ENCODE measurements at places on chromosomes 16 and 17.

DNA sequence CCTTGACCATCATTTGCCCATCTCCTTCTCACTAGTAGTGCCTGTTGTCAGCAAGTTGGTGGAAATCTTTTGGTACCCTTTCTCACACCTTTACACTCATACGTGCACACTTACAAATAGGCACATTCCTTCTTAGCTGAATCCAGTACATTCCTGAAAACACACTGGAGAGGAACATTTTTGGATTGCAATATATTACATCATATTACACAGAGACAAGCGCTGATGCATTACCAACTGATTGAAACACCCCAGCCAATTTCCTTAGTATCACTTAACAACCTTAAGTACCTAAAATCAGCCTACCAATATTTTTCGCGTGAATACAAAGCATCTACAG lies 64.1 kb downstream of the PLCG2 start:
- DNase-seq, result no peak

DNA sequence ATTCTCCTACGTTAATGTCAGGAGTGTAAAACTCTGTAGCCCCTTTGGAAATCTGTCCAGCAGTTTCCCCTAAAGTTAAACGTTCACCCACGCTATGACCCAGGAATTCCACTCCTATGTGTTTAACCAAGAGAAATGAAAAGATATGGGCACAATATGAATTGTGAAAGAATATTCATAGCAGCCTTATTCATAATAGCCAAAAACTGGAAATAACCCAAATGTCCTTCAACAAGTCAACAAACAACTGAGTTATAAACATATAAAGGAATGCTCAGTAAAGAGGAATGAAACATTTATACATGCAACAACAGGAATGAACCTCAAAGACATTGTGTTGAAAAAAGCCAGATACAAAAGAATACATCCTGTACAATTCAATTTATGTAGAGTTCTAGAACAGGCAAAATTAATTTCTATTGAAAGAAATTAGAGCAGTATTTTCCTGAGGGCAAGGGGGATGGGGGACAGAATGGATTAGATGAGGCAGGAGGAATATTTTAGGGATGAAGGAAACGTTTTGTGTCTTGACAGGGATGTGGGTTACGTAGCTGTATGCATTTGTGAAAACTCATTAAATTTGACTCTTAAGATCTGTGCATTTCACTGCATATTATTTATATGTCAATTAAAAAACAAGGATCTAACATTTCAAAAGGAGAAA lies 286.7 kb upstream of the CDH5 start:
- DNase-seq, result no peak

GRCh38 chr16:48500981-48501380 lies 109.0 kb downstream of the N4BP1 start:
- DNase-seq, result no peak

- DNase-seq, result no peak
Observed at GRCh38 chr17:67046398-67046797, 2.0 kb downstream of the CACNG1 start.

- DNase-seq, result no peak
Observed at GRCh38 chr17:66661411-66662256, 173.3 kb upstream of the CACNG5 start.

DNA sequence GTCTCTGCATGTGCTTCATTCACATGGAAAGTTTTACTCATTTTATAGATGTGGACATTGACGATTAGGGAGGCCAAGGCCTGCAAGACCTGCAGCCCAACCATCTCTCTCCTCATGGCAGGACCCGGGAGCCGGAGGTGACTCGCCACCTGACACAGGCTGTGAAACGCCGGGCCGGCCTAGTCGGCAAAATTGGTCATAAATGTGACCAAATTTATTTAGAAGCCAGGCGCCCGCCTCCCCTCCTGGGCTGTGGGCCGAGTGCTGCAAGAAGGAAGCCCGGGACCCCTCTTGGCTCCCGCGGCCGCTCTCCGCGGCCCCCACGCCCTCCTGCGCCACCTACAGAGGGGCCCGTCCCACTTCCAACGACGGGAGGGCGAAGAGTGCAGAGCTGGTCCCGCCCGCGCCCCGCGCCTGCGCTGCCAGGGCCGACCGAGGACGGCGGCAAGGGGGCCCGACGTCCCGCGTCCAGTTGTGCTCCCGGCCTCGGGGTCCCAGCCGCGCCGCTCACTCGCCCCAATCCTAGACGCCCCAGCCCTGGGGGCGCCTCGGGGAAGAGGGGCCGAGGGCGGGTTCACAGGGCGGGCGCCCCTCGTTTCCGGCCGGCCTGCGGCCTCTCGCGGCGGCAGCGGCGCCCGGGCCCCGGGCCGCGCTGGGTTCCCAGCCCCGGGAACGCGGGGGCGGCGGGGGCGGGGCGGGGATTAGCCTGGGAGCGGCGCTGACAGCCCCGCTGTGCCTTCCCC lies 47.5 kb downstream of the WNT3 start:
- DNase-seq, result no peak

DNA sequence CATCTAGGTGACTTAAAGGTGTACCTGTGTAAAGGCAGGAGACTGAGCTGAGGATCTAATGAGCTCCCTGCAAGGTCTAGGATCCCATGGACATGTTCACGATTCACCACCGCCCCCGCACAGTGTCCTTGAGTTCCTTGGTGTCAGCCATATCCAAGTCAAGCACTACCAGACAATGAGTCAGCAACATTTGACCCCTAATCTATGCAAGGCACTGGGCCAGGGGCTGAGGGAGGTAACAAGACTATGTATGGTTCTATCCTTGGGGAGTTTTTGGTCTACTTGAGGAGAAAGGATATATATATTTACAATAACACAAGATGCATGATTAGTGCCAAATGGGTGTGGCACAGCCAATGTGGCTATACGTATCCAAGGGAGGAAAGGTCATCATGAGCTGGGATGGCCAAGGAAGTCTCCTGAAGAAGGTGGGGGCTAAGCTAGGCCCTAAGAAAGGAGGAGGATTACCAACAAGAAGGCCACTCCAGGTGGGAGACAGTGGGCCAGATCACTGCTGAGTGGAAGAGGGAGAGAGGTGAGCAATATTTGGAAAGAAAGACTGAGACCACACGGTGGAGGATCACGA lies 35.0 kb downstream of the ITGB3 start:
- DNase-seq, result no peak

GRCh38 chr16:19645557-19645981 lies 72.5 kb downstream of the KNOP1 start:
- DNase-seq, result no peak

GRCh38 chr16:22681554-22682291 lies 132.2 kb upstream of the HS3ST2 start:
- no peak for DNase-seq

GRCh38 chr16:87538160-87538559 lies 45.3 kb upstream of the ZCCHC14 start:
- no peak for DNase-seq

- no peak for DNase-seq
Observed at GRCh38 chr16:23013484-23013883, 135.8 kb downstream of the USP31 start.

All from NCI-H187 treated with DMSO at 0.1 percent for 48 hours (cell line).